ENCODE measurements at places on chromosomes 7 and 10.
A peak's percentile ranks its signal among the peaks of the same experiment; 100 is the strongest.

DNA sequence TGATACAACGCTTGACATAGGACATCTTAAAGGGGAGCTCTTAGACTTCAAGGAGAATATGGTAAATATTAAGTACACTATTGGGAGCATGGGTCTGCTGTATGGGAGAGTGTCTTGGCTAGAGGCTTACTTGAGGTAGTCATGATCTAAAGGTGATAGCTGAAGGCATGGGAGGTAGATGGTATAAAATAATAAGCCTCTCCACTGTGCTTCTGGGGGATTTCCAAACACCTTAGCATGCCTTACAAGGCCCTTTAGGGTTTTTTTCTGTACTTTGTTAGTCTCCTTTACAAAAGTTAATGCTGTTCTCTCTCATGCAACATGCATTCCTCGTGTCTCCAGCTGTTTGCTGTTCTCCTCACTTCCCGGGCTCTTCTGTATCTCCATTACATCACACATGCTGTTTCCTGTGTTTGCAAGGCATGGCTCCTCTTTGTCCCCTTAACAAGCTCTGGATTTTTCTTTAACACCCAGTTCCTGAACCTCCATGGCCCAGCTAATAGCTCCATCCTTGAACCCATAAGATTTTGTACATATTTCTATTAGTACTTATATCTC, 449.7 kb downstream of the AUTS2 start:
- DNase-seq = no peak

GRCh38 chr7:110541962-110542361, 549.0 kb upstream of the LRRN3 start:
- no peak for DNase-seq

GRCh38 chr10:3293581-3294431, 121.2 kb upstream of the PITRM1 start:
- no peak for DNase-seq

DNA sequence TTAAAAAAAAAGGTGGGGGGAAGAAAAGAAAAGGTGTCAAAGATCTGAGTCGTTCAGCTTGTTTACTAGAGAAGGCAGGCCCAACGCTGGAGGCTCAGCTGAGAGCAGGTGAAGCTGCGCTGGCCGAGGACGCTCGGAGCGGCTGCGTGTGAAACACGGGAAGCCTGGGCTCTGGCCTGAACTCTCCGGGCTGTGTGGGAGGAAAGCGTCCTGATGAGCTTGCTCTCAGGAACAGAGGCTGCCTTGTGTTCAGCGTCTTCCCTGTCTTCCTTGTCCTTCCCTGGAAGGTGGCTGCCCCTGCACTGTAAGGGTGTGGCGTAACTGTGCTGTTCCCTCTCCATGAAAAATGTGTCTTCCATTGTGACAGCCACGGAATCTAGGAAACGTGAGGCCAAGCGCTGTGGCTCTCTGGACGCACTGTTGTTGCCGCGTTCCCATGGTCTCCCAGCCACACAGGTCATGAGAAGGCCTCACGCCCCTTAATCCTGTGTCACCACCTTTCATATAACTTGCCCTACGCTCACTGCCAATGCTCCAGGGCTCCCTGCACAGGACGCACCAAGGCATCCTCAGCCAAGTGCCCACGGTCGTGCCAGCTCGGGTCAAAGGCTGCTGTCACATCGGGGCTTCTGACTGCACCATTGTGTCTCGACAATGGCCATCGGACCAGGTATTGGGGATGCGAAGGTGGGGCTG, 15.8 kb downstream of the IL15RA start:
- DNase-seq = no peak

GRCh38 chr10:115566867-115567266, 473.7 kb downstream of the ATRNL1 start:
- DNase-seq = no peak

- peak; percentile 29 for DNase-seq
Measured at GRCh38 chr10:122331615-122332446, 42.7 kb upstream of the PLEKHA1 start.

DNA sequence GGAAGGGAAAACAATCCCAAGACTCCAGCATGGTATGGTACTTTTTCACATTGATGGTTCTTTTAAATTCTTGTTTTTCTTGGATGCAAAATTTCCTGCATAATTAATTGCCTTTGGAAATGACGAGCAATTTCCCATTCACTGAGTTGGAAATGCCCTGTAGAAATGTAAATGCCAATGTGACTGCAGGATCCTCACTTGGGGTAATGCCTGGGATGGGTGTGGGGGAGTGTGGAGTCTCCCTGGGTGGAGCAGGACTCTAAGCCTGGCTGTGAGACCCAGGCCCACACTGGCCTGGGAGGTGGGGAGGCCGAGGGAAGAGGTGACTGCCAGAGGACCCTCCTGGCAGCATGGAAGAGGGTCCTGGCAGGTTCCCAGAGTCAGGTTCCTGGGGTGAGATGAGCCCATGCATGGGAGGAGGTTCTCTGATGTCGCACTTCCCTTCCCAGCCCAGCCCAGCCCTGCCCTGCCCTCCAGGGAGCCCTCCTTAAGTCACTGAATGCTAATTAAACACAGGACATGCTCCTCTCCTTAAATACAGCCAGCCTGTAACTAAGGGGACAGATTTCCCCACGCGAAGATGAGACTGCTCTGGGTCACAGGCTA, 157.9 kb downstream of the GFRA1 start:
- no peak for DNase-seq

DNA sequence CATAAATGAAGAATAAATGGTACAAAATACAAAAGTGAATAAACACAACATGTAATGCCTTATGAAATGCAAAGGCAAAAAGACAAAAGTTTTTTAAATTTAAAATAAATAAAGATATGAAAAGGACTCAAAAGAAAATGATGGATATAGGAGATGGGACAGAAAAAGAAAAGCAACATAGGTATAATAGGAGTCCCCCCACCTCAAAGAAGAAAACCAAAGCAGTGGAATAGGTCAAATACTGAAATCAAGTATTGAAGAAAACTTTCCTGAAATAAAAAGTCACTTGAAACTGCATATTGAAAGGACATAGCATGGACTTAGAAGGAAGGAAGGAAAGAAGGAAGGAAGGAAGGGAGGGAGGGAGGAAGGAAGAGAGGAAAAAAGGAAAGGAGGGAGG, 110.0 kb upstream of the FAM204A start:
- no peak for DNase-seq

GRCh38 chr7:23418046-23418445, 52.2 kb downstream of the IGF2BP3 start:
- peak; percentile 70 for DNase-seq

DNA sequence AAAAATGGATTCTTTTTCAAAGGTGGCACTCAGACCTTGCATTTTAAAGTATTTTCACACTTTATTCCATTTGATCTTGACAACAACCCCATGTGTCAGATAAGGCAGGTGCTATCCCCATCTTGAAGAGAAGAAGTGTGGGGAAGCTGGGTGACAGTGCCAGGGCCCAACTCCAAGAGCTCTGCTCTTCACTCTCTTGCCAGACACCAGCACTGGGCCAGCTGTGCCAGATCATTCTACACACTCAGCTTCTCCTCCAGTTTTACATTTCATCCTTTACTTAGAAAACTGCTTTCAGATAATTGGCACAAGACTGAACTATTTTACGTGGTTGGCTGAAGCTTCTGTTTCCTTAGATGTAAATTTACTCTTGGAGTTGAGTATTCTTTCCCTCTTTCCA, 64.4 kb downstream of the ENO4 start:
- no peak for DNase-seq

GRCh38 chr10:48765527-48765926, 80.9 kb downstream of the WDFY4 start:
- no peak for DNase-seq

GRCh38 chr7:124155432-124156022, 122.7 kb upstream of the TMEM229A start:
- DNase-seq = peak; percentile 28

Data from M059J (cell line).